ENCODE measurements at places on chromosomes 1 and 21.
A peak's percentile ranks its signal among the peaks of the same experiment; 100 is the strongest.

DNA sequence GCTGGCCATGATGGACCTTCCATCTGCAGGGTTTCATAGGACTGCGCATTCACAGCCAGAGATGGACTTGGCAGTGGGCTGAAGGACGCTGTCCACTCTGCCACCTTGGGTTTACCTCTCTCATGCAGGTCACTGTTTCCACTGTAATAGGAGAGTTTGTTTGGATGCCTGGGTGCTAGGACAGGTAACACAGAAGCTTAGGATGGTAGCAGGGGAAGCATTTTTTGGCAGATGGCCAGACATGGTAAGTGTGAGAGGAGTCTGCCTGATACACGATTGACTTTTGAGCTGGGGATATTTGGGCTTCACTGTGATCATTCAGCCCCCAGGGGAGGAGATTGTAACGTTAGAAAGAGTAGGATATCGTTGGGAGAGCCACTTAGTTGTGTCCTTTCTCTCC is 11.8 kb downstream of the PSEN2 start:
- peak overlapping the region; percentile 79 for H3K27ac ChIP-seq
- H3K4me1 ChIP-seq = peaks cover 59% of the 10 kb centered on the region
- H3K36me3 ChIP-seq = no peaks in the 10 kb centered on the region
- peak overlapping the region; percentile 28 for H3K4me3 ChIP-seq
- peak; percentile 36 for DNase-seq
- H3K27me3 ChIP-seq = no peaks in the 10 kb centered on the region

GRCh38 chr1:17986156-17986555 is 121.4 kb upstream of the IGSF21 start:
- no peaks in the 10 kb centered on the region for H3K4me1 ChIP-seq
- DNase-seq = no peak
- no peak overlapping the region for H3K4me3 ChIP-seq
- no peak overlapping the region for H3K27ac ChIP-seq

GRCh38 chr21:35482933-35483662 is 434.0 kb upstream of the RUNX1 start:
- no peaks in the 10 kb centered on the region for H3K27me3 ChIP-seq
- H3K4me1 ChIP-seq = no peaks in the 10 kb centered on the region
- DNase-seq = no peak
- no peak overlapping the region for H3K4me3 ChIP-seq
- no peak overlapping the region for H3K27ac ChIP-seq

DNA sequence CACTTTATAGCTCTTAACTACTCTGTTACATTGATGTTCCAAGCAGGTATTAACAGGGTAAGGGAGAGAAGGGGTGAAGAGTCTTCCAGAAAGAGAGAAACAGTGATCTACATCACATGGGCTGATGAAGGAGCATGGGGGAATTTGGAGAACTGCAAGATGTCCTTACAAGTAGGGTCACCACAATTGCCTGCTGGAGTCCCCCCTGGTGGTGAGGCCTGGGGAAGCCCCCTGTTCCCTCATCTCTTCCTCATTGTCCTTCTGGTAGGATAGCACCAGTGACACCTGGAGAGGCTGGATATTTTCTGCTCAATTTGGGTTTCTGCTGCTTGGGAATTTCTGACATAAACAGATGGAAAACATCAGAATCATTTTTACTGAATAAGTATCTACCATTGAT is 126.6 kb downstream of the RUNX1 start:
- H3K4me3 ChIP-seq = no peak overlapping the region
- DNase-seq = no peak
- H3K4me1 ChIP-seq = no peaks in the 10 kb centered on the region
- H3K27ac ChIP-seq = no peak overlapping the region
- no peaks in the 10 kb centered on the region for H3K27me3 ChIP-seq
- no peaks in the 10 kb centered on the region for H3K36me3 ChIP-seq

GRCh38 chr1:44543786-44544185 is 130.5 kb downstream of the TMEM53 start:
- no peaks in the 10 kb centered on the region for H3K36me3 ChIP-seq
- H3K4me1 ChIP-seq = no peaks in the 10 kb centered on the region
- H3K27me3 ChIP-seq = 0 out of 2 replicates have a peak, but pooled peaks cover 12% of the 10 kb centered on the region

GRCh38 chr1:116087628-116088027 is 23.6 kb upstream of the MAB21L3 start:
- H3K27me3 ChIP-seq = no peaks in the 10 kb centered on the region
- no peaks in the 10 kb centered on the region for H3K36me3 ChIP-seq
- H3K4me1 ChIP-seq = no peaks in the 10 kb centered on the region
- H3K4me3 ChIP-seq = no peak overlapping the region
- no peak for DNase-seq
- no peak overlapping the region for H3K27ac ChIP-seq

- peaks cover 26% of the 10 kb centered on the region for H3K4me1 ChIP-seq
- no peaks in the 10 kb centered on the region for H3K36me3 ChIP-seq
- H3K27me3 ChIP-seq = no peaks in the 10 kb centered on the region
- peak; percentile 29 for DNase-seq
- 0 out of 2 replicates have a peak overlapping the region, but pooled peaks have one; percentile 71 for H3K27ac ChIP-seq
Measured at GRCh38 chr1:160538985-160539651, 16.1 kb upstream of the SLAMF6 start.

- no peak overlapping the region for H3K27ac ChIP-seq
- H3K36me3 ChIP-seq = no peaks in the 10 kb centered on the region
- no peaks in the 10 kb centered on the region for H3K27me3 ChIP-seq
Measured at GRCh38 chr1:203644661-203645510, 18.3 kb downstream of the ATP2B4 start.

DNA sequence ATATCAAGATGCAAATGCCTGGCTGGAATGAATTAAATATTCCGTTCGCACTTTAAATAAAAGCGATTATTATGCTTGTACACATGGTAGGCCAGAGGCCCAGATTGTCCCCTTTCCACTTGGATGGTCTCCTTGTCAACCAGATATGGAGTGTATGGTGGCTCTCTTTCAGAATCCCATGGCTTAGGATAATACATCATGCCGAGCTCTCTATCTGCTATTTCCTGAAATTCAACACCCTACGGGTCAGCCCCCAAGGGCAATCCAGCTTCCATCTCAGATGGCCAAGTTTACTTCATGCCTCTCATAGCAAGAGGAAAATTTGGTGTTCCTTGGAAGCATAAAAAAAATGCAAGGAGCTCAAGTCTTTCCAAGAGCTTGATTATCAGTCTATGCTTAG is 25.4 kb upstream of the FMO1 start:
- DNase-seq = no peak
- no peaks in the 10 kb centered on the region for H3K27me3 ChIP-seq
- no peak overlapping the region for H3K4me3 ChIP-seq

DNA sequence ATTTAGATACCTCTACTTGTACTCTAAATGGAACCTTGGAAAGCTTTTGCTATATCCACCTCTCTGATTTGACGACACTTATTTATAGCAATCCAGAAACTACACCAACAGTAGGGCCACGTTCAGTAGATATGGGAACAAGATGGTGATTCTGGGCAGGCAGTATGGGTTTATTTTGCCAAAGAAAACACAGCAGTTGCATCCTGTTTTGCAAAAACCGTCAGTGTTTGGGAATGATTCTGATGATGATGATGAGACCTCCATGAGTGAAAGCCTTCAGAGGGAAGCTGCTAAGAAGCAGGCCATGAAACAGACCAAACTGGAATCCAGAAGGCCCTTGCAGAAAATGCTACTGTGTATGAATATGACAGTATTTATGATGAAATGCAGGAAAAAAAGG is 41.5 kb upstream of the NEXN start:
- DNase-seq = no peak
- H3K27me3 ChIP-seq = no peaks in the 10 kb centered on the region

GRCh38 chr1:77671836-77672235 is 10.6 kb downstream of the ZZZ3 start:
- H3K4me1 ChIP-seq = peaks cover 21% of the 10 kb centered on the region
- H3K27ac ChIP-seq = no peak overlapping the region
- H3K27me3 ChIP-seq = no peaks in the 10 kb centered on the region
- H3K4me3 ChIP-seq = peak overlapping the region; percentile 12
- peak; percentile 16 for DNase-seq
- no peaks in the 10 kb centered on the region for H3K36me3 ChIP-seq

- peaks cover 2% of the 10 kb centered on the region for H3K27me3 ChIP-seq
- H3K4me1 ChIP-seq = no peaks in the 10 kb centered on the region
- no peak overlapping the region for H3K27ac ChIP-seq
- no peaks in the 10 kb centered on the region for H3K36me3 ChIP-seq
- no peak for DNase-seq
Measured at GRCh38 chr1:54980046-54980527, 341 bp upstream of the TMEM61 start.

DNA sequence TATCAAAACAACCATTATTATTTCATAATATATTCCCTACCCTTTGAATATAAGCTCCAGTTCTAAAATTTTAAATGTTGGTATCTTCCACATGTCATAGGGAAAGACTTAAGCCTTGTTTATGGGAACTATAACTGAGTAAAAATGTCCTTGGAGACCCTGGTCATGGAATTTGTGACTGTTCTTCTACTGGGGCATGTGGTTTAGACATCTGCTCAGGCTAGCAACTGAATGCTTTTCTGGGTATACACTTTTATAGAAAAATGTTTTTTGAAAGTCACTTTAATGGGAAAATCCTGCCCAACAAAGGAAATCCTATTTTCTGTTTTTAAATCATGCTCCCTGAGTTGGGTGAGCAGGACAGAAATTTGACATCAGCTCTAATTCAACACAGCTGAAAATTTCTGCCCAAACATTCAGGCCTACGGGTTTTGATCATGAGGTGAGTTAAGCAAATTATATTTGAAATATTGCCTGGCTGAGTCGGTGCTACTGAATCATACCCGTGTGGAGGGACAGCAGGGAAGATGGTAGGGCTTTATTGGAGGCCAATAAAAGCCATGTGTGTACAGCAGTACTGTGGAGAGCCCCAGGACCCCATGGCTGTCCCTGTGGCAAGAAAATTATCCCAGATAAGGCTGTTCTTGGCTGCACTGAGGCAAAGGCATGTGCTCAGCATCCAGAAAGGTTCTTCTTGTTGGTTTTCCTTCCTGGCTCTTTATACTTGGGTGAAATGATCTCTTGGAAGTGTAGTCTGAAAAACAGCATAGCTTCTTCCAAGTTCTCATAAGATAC is 391.8 kb downstream of the DISC1 start:
- H3K36me3 ChIP-seq = no peaks in the 10 kb centered on the region
- H3K27me3 ChIP-seq = no peaks in the 10 kb centered on the region
- H3K4me3 ChIP-seq = no peak overlapping the region
- no peak for DNase-seq
- no peaks in the 10 kb centered on the region for H3K4me1 ChIP-seq

GRCh38 chr21:37165586-37165985 is 92.5 kb downstream of the TTC3 start:
- no peaks in the 10 kb centered on the region for H3K27me3 ChIP-seq
- no peaks in the 10 kb centered on the region for H3K36me3 ChIP-seq
- DNase-seq = no peak
- no peak overlapping the region for H3K27ac ChIP-seq
- no peak overlapping the region for H3K4me3 ChIP-seq
- H3K4me1 ChIP-seq = no peaks in the 10 kb centered on the region

GRCh38 chr1:157639800-157640199 is 41.9 kb upstream of the FCRL4 start:
- no peak overlapping the region for H3K27ac ChIP-seq
- no peaks in the 10 kb centered on the region for H3K4me1 ChIP-seq
- peaks cover 7% of the 10 kb centered on the region for H3K27me3 ChIP-seq
- no peak for DNase-seq
- no peaks in the 10 kb centered on the region for H3K36me3 ChIP-seq

DNA sequence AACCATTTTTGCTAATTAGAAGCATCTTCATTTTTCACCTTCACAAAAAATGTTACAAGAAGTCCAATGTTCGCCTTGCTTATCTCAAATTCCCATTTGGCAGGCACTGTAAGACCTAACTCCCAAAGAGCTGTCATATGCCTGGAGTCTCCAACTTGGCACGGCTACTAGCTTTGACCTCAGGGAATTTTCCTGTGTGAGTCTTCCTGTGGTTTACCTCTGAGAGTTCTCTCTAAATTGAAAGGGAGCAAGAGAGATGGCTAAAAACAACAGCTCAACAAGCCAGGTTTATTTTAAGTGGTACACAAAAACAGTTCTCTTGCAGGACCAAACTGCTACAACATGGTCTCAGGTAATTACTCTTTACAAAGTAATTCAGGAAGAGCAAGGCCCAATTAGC is 756.0 kb upstream of the ADGRL2 start:
- no peak overlapping the region for H3K27ac ChIP-seq
- H3K4me1 ChIP-seq = no peaks in the 10 kb centered on the region
- DNase-seq = no peak

DNA sequence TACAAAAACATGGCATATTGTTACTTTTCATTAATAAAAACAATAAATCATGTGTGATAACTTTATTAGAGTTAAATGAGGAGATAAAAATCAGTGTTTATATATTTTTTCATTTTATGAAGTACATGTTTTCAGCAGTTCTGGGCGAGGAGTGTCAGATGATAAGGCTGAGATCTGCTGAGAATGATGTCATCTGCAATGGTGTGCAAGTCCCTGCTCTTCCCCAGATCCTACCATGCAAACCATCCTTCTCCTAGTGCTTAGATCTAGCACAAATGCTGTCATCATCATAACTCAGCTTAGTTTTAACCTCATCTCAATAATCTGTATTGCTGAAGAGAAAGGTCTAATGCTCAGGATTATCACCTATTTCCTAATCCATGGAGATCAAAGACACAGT is 214.4 kb upstream of the DAB1 start:
- no peaks in the 10 kb centered on the region for H3K4me1 ChIP-seq
- no peak for DNase-seq
- H3K36me3 ChIP-seq = no peaks in the 10 kb centered on the region
- H3K4me3 ChIP-seq = no peak overlapping the region
- no peaks in the 10 kb centered on the region for H3K27me3 ChIP-seq
- no peak overlapping the region for H3K27ac ChIP-seq

GRCh38 chr1:27492796-27493195 is 2.8 kb upstream of the WASF2 start:
- H3K4me1 ChIP-seq = peaks cover 24% of the 10 kb centered on the region
- H3K27ac ChIP-seq = peak overlapping the region; percentile 56
- H3K4me3 ChIP-seq = no peak overlapping the region
- H3K36me3 ChIP-seq = no peaks in the 10 kb centered on the region
- H3K27me3 ChIP-seq = no peaks in the 10 kb centered on the region
